ENCODE measurements at places on chromosomes 4 and X. TPM values are rescaled to one million over a fixed set of nuclear protein-coding genes. Genes with fewer than 3 reads are reported as not detected.

DNA sequence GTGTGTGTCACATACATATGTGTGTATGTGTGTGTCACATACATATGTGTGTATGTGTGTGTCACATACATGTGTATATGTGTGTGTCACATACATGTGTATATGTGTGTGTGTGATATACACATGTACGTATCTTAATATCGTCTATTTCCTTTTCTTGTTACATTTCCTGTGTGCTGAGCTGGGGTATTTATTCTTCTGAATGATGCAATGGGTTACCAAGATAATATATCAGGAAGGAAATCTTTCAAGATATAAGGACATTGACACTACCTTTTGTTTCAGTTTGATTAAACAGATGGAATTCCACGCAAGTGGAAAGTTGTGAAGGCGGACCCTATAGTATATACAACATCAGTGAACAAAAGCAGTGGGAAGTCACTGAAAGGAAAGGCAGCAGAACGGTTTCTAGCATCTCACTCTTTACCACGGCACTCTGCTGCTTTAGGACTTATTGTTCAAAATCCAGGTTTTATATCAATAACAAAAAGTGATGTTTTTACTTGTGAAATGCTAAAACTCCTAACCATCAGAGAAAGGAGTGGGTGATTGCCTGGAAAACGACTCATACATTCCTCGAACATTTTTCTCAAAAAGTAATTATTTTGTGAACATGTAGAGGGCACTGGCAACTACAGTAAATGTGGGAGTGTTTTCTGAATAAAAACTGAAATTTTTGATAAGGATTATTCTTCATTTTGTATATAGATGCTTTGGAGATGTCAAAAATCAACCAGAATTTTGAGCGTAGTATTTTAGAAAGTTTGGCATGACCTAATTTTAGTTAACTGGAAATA, 43.1 kb upstream of the IL21 start:
- DNase-seq = no peak

DNA sequence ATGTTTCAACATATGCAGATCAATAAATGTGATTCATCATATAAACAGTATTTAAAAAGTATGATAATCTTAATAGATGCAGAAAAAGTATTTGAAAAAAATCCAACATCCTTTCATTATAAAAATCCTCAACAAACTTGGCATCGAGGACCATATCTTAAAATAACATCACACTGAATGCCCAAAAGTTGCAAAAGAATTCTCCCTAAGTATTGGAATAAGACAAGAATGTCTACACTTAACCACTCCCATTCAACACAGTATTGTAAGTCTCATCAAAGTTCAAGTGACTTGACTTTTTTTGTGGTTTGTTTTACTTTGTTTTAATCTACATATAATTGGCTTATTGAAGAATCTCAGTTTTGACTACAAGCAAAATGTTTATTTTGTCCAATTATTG, 779.0 kb upstream of the SLIT2 start:
- no peak for DNase-seq

DNA sequence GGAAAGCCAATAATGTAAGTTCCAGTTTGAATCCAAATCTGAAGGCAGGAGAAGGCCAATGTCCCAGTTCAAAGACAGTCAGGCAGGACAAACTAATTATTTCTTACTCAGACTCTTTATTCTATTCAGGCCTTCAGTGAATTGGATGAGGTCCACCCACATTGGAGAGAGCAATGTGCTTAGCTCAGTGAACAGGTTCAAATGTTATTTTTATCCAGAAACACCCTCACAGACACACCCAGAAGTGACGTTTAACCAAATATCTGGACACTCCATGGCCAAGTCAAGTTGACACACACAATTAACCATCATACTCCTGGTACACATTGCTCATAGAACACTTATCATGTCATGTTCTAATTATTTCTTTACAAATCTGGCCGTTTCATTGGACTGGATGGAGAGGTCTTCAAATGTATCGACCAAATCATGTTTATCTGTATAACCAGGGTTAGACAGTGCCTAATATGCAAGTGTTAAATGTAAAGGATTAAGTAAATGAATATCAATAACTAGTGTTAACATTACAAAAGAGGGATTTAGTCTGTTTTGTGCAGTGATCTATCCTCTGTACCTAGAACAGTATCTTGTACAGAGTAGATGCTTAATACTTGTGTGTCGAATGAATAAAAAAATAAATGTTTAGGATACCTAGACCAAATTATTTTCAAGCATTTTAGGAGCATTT, 27.1 kb upstream of the XK start:
- no peak for DNase-seq

Gene SLC9A7
- 12.7 TPM for total RNA-seq

DNA sequence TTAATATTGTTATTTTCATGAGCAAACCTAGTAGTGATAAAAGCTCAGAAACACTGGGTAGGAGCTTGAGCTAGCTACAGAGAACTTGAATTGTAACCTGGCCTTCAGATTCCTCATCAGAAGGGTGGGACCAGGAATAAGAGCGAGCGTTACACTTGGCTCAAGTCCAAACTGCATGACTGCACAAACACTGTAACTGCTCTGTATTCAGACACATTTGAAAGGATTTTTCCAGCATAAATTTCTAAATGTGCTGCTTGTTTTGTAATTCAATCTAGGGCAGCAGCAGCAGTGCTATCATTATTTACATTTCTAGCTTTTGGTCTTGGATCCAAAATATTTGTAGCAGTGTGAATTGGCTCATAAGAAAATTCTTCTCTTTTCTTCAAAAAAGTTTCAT, 133.0 kb upstream of the TMLHE start:
- DNase-seq = no peak

DNA sequence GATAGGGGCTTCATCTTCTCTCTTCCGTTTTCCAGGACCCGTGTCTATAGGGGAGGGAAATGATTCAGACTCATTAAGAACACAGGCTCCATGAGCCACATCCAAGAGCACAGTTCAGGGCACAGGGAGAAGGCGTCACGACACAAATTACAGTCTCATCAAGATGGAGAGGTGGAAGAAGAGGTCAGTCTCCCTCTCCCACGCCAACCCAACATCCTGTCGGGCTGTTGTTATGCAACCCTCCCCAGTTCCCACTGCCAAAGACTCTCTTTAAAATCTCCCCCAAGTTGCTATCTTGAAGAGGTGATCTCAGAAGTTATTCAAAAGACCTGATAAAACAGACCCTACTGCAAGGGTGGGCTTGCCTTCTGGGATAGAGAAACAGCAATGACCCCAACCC, 12.6 kb downstream of the ZMYM3 start:
- no peak for DNase-seq

Gene RASL11B
- 3.4 TPM for total RNA-seq

DNA sequence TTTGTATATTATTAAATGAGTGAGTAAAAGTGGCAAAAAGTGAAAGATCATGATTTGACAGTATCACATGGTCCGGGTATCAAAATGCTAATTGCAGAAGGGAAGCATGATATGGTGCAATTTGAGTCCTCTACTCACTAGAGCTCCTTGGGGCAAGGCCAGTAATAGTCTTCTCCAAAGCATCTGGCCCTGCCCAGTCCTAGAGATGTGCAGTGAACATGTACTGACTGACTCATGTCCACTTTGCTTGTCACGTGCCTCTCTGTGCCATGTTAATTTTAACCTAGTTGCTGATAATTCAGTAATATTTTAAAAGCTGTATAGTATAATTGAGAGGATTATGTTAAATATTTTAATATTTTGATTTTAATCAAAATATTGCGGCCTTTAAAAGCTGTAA, 54.6 kb upstream of the TENM3 start:
- no peak for DNase-seq
